Calu3 (cell line): ENCODE measurements at places on chromosomes 4 and X.

DNA sequence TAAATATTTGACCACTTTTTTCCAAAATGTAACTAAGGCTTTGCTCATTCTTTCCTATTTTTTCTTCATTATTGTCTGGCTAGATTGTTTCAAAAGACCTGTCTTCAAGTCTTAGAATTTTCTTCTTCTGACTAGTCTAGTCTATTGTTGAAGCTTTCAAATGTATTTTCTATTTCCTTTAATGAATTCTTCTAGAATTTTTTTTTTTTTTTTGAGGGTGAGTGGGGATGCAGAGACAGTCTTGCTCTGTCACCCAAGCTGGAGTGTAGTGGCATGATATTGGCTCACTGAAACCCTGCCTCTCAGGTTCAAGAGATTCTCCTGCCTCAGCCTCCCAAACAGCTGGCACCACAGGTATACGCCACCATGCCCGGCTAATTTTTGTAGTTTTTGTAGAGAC, 141.4 kb downstream of the TET2 start:
- no peaks in the 10 kb centered on the region for H3K4me1 ChIP-seq
- H3K36me3 ChIP-seq = no peaks in the 10 kb centered on the region
- no peak overlapping the region for H3K27ac ChIP-seq
- no peak for DNase-seq
- H3K4me3 ChIP-seq = no peak overlapping the region

DNA sequence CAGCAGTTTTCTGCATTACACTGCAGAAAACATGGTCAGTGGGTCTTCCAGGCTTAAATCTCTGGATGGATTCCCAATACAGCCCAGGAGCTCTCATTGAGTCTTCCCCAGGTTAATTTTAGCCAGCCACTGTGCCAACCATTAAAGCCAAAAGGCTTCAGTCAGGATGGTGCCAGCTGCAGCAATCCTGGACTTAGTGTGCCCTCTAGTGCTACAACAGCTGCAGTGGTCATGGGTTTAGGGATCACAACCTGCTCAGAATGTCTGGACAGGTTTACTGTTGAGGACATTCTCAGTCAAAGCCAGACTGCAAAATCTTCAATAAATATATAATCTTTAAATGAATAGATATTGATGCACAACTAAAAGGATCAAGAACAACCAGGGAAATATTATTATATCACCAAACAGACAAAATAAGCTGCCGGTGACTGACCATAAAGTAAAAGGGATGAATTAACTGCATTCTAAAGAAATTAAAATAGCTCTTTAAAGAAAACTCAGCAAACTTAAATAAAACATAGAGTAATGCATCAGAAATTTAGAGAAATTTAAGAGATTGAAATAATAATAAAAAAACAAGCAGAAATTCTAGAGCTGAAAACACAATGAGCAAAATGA, 639.9 kb downstream of the SPOCK3 start:
- H3K27ac ChIP-seq = no peak overlapping the region
- no peak overlapping the region for H3K4me3 ChIP-seq
- DNase-seq = peak; percentile 41
- H3K36me3 ChIP-seq = no peaks in the 10 kb centered on the region
- no peaks in the 10 kb centered on the region for H3K27me3 ChIP-seq

- H3K4me1 ChIP-seq = peaks cover 8% of the 10 kb centered on the region
- DNase-seq = no peak
- no peak overlapping the region for H3K27ac ChIP-seq
- H3K36me3 ChIP-seq = no peaks in the 10 kb centered on the region
- no peaks in the 10 kb centered on the region for H3K27me3 ChIP-seq
These were observed 9.1 kb upstream of the HSPA4L start for GRCh38 chr4:127772769-127773671.

- no peak overlapping the region for H3K4me3 ChIP-seq
- DNase-seq = no peak
- H3K27ac ChIP-seq = no peak overlapping the region
- H3K27me3 ChIP-seq = no peaks in the 10 kb centered on the region
- peaks cover 9% of the 10 kb centered on the region for H3K4me1 ChIP-seq
- H3K36me3 ChIP-seq = no peaks in the 10 kb centered on the region
These were observed 32.1 kb downstream of the TMEM131L start for GRCh38 chr4:153497988-153498967.

- H3K4me3 ChIP-seq = no peak overlapping the region
- no peak for DNase-seq
- H3K36me3 ChIP-seq = peaks cover 23% of the 10 kb centered on the region
- no peak overlapping the region for H3K27ac ChIP-seq
- H3K27me3 ChIP-seq = no peaks in the 10 kb centered on the region
These were observed 121.2 kb downstream of the AFAP1 start for GRCh38 chr4:7818399-7818911.

DNA sequence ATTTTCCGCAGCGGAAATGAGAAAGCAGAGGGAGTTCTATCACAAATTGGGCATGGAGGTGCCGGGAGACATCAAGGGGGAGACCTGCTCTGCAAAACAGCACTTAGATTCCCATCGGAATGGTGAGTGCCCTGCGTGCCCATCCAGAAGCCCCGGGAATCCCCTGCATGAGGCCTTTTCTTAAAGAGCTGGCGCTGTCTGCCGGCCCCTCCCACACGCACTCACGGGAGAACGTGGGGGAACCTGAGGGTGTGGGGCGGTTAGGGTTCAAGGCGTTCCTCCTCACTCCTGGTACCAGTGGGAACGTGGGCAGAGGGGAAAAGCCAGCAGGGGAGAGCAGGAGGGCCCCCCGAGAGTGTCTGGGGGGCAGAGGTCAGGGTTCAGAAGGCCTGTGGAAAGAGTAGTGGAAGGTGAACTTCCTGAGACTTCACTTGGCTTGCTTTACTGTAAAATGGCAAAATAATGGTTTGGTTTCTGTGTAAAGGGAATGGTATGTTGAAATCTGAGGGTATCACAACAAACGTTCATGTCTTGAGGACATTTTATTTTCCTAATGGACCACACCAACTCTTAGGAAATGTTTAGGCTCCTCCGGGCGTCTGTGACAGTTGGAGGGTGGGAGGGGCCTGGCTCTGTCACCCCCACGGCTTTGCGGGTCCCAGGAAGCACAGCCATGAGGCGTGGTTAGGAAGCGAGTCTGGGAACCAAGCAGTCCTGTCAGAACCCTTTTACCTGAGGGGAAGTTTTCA, 38.0 kb downstream of the PCGF3 start:
- no peaks in the 10 kb centered on the region for H3K27me3 ChIP-seq
- peaks cover 28% of the 10 kb centered on the region for H3K36me3 ChIP-seq
- no peaks in the 10 kb centered on the region for H3K4me1 ChIP-seq
- no peak for DNase-seq
- H3K4me3 ChIP-seq = no peak overlapping the region

DNA sequence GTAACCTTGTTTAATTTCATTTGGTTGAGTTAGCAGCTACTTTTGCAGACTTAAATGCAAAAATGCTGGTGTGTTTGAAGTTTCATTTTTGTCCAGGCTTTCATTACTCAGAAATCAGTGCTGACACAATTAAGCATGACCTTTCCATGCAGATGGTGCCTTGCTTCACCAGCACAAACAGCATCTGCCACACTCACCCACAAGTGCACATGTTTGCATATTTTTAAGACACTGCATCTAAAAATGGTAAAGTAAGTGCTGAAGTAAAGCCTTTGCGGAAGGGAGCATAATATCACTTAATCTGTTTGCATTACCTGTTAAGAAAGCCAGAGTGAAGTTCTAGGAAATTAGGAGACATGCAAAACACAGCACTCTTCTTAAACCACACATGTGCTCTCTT, 7.3 kb upstream of the DAPP1 start:
- H3K36me3 ChIP-seq = no peaks in the 10 kb centered on the region
- DNase-seq = no peak
- no peak overlapping the region for H3K4me3 ChIP-seq
- H3K27me3 ChIP-seq = no peaks in the 10 kb centered on the region
- no peaks in the 10 kb centered on the region for H3K4me1 ChIP-seq
- H3K27ac ChIP-seq = no peak overlapping the region

DNA sequence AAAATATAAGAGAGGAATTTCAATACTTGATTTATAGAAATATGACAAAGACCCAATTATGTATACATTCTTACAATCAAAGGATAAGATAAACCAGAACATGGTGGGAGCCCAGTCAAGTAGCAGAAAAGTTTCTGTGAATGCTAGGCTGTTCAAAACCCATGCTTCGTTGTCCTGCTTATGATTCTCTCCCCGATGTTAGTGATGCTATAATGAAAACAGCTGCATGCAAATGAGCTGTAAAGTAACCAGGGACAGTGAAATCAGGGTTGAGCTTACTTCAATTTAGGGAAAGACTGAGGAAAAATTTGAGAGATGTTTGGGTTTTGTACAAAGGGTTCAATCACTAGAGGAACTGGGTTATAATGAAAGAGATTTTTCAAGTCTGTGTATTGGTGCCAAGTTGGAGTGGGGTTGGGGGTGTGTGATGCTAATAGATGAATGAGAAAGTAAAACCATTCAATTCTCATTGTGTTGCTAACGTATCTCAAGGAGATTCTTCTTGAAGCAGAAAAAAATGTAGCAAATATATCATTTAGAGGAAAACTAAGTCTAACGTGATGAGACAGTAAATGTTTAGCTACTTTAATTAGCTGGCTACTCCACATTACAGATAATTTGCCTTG, 59.3 kb upstream of the PPP1R2C start:
- H3K4me3 ChIP-seq = no peak overlapping the region
- no peaks in the 10 kb centered on the region for H3K4me1 ChIP-seq
- no peaks in the 10 kb centered on the region for H3K36me3 ChIP-seq
- H3K27me3 ChIP-seq = no peaks in the 10 kb centered on the region
- DNase-seq = no peak

DNA sequence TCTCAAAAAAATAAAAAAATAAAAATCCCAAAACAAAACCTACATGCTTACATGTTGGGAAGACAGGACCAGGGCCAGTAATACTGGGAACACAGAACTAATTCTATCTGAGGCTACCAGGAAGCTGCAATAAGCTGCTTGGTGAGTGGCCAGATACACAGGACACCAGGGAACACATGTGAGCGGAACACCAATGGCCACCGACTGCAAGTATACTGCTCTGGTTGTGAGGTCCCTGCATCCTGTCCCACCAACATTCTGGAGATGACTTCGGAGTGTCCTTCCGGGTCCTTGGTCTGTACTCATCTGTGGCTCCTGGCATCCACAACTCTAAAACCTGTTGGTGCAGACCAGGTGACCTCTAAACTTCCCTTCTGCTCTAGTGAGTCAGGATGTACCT, 2.7 kb downstream of the TNIP2 start:
- H3K4me1 ChIP-seq = peaks cover 9% of the 10 kb centered on the region
- H3K36me3 ChIP-seq = peaks cover 16% of the 10 kb centered on the region
- no peaks in the 10 kb centered on the region for H3K27me3 ChIP-seq
- no peak for DNase-seq
- no peak overlapping the region for H3K27ac ChIP-seq

- H3K27ac ChIP-seq = no peak overlapping the region
- DNase-seq = no peak
- H3K36me3 ChIP-seq = no peaks in the 10 kb centered on the region
- H3K4me1 ChIP-seq = no peaks in the 10 kb centered on the region
- H3K4me3 ChIP-seq = no peak overlapping the region
These were observed 395.7 kb downstream of the DTHD1 start for GRCh38 chr4:36677112-36677511.

GRCh38 chr4:45640281-45640680, 483.6 kb downstream of the GABRG1 start:
- H3K4me1 ChIP-seq = peaks cover 8% of the 10 kb centered on the region
- no peak overlapping the region for H3K27ac ChIP-seq
- H3K27me3 ChIP-seq = no peaks in the 10 kb centered on the region
- H3K4me3 ChIP-seq = no peak overlapping the region
- H3K36me3 ChIP-seq = no peaks in the 10 kb centered on the region
- no peak for DNase-seq

DNA sequence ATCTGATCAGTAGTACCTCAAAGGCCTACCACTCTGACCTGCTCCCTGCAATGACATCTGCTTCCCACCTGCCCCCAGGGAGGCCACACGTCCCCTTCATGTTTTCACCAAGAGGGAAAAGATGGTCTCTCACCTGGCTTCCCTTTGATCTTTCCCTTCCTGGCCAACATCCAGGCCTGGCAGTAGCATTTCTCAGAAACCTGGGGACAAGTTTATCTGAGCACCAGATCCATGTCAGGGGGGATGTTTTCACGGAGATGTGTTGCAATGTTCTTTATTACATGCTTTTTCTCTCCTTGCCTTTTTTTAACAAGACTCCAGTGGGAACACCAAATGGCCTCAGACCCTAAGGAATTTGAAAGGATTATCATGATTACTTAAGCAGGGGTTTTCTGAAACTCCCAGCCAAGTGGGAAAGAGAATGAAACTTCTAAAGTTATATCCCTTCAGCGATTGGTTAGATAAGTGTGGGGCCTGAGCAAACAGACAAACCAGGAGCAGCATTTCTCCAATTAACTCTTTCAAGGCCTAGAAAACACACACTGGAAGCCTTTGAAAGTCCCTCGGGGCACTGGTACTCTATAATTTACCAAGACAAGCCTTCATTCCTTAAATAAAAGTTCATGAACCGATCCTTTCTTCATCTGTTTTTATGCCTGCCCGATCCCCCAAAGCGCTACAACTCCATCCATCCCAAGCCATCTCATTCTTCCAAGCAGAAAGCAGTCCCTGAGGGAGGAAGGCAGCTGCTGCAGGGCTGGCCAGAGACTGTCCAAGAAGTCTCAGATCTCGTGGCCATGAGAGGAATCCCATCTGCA, 94.1 kb downstream of the BCOR start:
- no peak overlapping the region for H3K4me3 ChIP-seq
- H3K27ac ChIP-seq = no peak overlapping the region
- H3K27me3 ChIP-seq = peaks cover 46% of the 10 kb centered on the region
- H3K4me1 ChIP-seq = no peaks in the 10 kb centered on the region
- no peaks in the 10 kb centered on the region for H3K36me3 ChIP-seq

- H3K36me3 ChIP-seq = peaks cover 3% of the 10 kb centered on the region
- no peak for DNase-seq
- H3K27me3 ChIP-seq = no peaks in the 10 kb centered on the region
- H3K4me1 ChIP-seq = peaks cover 8% of the 10 kb centered on the region
These were observed 5.6 kb upstream of the ADD1 start for GRCh38 chr4:2837904-2838496.

GRCh38 chr4:81040012-81040659, 9.6 kb downstream of the BMP3 start:
- H3K4me1 ChIP-seq = peaks cover 18% of the 10 kb centered on the region
- no peaks in the 10 kb centered on the region for H3K36me3 ChIP-seq
- H3K27me3 ChIP-seq = no peaks in the 10 kb centered on the region
- H3K27ac ChIP-seq = peak overlapping the region; percentile 28

- DNase-seq = no peak
- no peak overlapping the region for H3K4me3 ChIP-seq
- no peaks in the 10 kb centered on the region for H3K36me3 ChIP-seq
These were observed 15.4 kb downstream of the LRP2BP start for GRCh38 chr4:185380320-185380719.

DNA sequence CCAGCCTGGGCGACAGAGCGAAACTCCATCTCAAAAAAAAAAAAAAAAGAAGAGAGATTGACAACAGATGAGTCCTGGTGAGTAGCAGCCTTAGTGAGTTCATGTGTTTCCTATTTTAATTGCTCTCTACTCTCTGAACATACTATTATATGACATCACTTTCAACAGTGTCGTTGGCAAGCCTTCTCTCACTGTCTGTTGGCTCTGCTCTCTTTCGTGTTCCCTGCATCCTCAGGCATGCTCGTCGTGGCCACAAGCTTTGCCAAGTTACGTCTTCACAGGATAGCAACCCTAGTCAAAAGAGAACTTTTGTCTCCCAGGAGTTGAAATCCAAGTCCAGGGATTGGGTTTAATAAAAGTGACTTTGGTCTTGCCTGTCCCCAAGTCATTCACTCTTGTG, 117.1 kb upstream of the EGFL6 start:
- no peaks in the 10 kb centered on the region for H3K27me3 ChIP-seq
- no peak overlapping the region for H3K4me3 ChIP-seq
- DNase-seq = no peak
- H3K36me3 ChIP-seq = no peaks in the 10 kb centered on the region
- no peaks in the 10 kb centered on the region for H3K4me1 ChIP-seq
- no peak overlapping the region for H3K27ac ChIP-seq

GRCh38 chr4:165699055-165699454, 174.0 kb upstream of the TLL1 start:
- no peak overlapping the region for H3K4me3 ChIP-seq
- no peak overlapping the region for H3K27ac ChIP-seq
- no peaks in the 10 kb centered on the region for H3K27me3 ChIP-seq
- no peaks in the 10 kb centered on the region for H3K36me3 ChIP-seq
- H3K4me1 ChIP-seq = no peaks in the 10 kb centered on the region
